ENCODE measurements at places on chromosomes 5 and 9.
A peak's percentile ranks its signal among the peaks of the same experiment; 100 is the strongest.

- DNase-seq: no peak
Observed at GRCh38 chr5:104297076-104297475, 734.5 kb upstream of the NUDT12 start.

GRCh38 chr5:41863871-41864486 lies 6.2 kb downstream of the OXCT1 start:
- no peak for DNase-seq

DNA sequence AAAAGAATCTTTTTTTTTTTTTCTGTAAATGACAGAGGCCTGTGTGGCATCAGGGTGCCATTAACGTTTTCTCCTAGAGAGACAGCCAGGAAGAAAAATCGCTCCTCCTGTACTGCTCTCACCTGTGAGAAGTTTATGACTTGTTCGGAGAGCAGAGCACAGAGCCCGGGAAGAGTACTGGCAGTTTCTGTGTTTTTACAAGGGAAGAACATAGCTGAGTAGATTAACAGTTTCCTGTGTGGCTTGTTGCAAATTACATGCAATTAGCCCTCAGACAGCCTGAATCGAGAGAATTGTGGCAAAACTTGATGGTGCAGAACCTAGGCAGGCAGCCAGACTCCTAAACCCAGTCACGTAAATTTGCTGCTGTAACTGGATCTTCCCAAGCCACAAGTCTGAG lies 32.1 kb downstream of the PRKACG start:
- DNase-seq: no peak

DNA sequence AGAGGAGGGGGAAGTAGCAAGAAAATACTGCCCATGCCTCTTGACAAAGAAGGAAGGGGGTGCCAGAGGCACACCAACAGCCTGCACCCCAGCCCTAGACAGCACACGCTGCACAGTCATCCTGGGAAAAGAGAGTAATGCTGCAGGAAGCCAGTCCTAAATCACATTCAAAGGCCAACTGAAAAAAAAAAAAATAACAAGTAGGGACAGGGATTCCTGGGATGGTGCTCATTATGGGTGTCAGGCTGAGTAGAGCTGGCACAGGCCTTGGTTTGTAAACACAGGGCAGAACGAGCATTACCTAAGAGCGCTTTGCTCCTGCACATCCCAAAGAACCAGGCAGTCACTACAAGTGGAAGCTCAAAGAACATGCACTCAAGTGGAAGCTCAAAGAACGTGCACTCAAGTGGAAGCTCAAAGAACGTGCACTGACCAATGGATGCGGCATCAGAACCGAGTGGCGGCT lies 7.8 kb downstream of the RAPGEF1 start:
- DNase-seq: no peak

- no peak for DNase-seq
Observed at GRCh38 chr9:126502417-126503332, 111.1 kb upstream of the LMX1B start.

DNA sequence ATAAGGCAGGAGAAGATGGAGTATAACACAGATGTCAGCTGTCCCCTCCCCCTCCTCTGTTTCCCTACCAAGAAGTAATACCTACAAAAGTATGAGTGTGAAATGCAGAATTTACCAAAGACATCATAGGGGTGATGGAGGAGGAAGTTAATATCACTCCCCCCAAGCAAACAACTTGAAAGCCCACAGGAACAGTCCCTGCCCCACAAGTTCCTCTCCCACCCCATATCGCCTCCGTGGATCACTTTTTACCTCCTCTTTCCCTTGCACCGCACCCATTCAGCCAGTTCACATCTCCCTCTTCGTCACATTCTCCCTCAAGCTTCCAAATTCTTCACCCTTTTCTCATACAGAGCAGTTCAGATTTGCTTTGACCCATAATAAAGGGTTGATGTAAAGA lies 7.0 kb upstream of the SIL1 start:
- no peak for DNase-seq

DNA sequence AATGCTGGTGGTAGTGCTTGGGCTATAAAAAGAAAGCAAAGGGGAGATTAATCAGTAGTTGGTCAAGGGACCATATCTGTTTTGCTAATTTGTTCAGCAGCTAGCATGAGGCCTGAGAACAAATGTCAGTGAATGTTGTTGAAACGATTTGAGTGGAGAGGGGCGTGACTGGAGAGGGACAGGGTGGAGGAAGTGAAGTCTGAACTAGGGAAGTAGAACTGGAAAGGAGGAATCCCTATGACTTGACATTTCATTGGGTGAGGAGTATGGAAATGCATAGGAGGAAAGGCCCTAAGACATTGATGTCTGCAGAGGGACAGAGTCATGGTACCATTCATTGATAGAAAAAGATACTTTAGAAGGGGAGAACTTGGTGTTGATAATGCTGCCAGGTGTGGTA lies 19.7 kb downstream of the TLE4 start:
- DNase-seq: no peak

GRCh38 chr5:104998169-104998568 lies 1435.6 kb upstream of the NUDT12 start:
- no peak for DNase-seq

- no peak for DNase-seq
Observed at GRCh38 chr5:159971931-159972461, 36.9 kb upstream of the TTC1 start.

DNA sequence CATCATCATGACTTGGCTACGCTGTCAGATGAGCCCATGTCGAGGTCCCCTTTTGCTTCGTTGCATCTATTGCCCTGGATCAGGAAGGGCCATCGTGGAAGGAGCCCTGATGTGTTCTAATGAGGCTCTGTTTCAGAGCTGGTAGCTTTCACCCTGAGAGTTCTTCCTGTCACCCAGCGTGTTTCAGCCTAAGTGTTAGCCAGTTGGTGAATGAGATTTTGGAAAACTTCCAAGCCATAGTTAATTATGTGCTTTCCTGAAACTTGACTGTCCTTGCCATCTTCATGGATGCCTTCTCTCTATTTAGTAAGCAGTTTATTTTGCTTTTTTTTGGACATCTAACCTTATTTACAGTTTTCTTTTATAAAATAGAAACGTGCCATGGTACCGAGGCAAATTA lies 1695.4 kb upstream of the WWC1 start:
- DNase-seq: no peak

DNA sequence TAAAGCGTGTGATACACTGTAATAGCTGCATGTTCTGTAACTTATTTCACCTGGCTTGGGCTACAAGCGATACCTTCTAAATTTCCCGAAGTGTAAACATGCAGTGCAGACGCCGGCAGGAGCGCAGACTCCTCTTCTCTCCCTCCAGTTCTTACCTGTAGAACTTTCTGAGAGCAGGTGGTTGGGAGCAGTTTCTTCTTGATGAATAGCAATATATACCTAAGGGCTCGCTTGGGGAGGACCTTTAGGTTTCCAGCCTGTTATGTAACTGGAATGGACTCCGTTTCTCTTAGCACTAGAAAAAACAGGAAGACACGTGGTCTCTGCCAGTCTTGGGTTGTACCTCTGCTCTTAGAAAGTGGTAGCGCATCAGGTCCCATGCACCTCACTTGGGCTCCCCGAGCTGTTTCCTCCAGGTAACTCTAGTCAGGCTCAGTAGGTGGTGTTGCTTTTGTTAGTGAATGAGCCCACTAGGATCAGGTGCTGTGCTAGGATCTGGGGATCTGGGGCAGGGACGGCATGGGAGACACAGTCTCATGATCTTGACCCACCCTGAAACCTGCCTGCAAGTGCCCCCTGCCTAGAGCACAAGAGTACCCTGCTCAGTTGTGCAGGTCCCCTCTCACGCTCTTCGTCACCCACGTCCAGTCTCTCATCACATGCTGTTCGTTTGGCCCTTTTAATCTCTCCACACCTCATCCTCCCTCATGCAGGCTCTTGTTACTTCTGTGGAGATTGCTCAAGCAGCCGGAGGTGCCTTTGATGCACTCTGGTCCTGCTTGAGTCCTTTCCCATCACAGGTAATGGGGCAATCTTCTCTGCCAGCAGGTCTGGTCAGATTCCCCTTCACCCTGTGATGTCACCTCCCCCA lies 2.8 kb downstream of the TENT4A start:
- DNase-seq: no peak

GRCh38 chr5:92922231-92922967 lies 658.6 kb downstream of the NR2F1-AS1 start:
- DNase-seq: no peak

DNA sequence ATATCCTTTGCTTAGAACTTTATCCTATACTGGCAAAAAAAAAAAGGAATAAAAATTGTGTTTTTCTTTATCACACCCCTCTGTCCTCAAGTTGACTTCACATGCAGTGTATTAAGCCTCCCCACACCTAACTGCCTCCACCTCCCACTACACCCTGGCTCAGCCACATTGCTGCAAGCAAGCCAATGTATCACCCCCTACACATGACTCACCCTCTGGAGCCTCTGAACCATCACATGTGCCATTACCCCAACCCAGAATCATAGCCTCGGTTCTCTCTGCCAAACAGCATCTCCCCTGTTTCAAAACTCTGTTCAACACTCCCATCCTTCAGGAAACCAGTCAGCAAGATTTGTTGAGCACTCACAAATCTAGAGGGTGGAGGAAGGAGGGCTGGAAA lies 209.0 kb downstream of the CWC27 start:
- no peak for DNase-seq

DNA sequence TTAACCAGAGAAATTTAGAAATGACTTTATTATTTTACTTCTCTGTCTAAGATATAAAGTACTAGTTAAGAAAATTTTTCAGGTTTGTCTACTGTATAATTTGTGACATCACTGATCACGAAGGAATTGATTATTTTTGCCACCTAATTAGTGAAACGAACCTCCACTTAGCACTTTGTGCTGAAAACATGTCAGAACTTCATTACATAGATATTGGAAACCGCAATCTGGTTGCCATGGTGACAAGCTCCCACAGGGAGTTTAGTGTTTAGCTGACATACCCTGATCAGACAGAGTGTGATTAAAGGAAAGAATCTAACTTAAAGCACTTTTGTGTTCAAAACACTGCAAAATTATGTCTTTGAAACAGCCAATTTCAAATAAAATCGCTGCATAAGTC lies 668.4 kb upstream of the CCNG1 start:
- DNase-seq: no peak

DNA sequence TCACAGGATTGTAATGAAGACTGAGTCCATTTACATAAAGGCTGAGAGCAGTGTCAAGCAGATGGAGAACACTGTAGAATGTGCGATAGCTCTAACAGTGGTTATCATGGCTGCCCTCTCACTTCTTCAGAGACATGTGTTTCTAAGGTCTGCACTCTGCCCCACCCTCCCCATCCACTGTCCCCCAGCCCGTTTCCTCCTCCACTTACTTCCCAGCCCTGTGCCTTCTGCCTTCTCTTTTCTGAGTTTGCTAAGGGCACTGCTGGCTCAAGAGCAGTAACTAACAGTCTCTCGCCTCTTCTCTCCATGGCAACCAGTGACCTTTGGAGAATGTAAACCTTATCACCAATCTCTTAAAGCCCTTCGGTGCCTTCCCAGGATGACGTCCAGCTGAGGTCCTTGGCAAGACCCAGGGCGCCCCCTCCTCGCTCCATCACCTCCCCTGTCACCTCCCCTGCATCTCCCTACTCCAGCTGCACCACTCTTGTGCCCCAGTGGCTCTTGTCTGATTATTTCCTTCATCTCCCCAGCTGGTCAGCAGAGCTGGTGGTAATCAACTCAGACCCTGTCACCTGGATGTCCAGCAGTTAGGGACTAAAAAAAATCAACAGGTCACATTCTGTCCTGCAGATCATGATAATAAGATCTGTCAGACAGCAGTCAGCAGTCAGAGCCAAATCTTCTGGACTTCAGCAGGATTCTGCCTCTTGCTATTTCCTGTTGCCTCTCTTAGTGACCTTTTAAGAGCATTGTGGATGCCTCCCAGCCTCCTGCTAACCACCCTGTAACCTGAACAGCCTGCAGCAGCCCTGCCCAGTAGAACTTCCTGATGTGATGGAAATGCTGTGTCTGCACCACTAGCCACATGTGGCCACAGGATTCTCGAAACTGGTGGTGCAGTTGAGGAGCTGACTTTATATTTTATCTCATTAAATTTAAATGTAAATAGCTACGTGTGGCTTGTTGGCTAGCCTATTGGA lies 9.0 kb downstream of the FXN start:
- no peak for DNase-seq

DNA sequence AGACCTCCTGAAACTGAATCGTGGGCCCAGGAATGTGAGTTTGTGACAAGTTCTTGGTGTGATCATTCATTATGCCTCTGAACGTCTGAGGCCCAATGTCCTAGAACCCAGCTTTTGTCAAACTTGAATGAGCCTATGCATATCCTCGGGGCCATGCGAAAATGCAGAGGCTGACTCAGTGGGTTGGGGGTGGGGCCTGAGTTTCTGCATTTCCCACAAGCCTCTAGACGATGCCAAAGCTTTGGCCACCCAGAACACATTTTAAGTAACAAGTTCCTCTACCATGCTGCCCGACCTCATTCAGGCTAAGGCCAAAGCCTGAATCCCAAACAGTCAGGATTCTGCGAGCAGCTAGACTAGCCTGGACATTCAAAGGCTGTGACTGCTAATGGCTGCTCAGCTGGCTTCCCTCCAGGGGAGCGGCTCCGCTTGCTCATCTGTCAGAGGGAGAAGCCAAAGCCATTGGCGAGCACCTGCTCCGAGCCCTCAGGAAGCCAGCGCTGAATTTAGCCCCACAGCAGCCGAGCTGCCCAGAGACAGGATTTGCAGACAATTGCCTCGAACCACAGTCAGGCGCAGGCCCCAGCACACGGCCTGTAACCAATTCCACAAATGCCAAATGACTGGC lies 177.5 kb downstream of the ZDHHC21 start:
- DNase-seq: peak; percentile 79

DNA sequence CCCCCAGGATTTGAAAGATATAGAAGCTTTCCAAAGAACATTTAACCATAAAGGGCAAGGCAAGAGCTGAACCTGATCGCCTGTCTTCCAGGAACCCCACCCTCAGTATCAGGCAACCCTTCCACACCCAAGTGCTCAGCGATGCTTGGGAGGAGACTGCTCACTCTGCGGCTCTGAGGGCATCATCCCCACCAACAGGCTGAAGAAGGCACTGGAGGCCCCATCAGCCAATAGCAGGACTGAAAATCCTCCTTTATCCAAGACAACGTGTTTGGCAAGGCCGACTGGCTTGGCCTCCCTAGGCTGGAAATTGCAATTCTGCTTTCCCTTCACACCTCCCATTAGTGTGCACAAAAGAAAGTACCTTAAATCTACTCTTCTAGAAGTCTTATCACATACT lies 1.4 kb upstream of the PPP2CA start:
- peak; percentile 53 for DNase-seq

GRCh38 chr5:59999056-59999455 lies 105.5 kb upstream of the PDE4D start:
- DNase-seq: peak; percentile 16

GRCh38 chr9:84230355-84231145 lies 110.0 kb downstream of the SLC28A3 start:
- DNase-seq: no peak
